Neural progenitor cell (in vitro differentiated cells): ENCODE measurements at places on chromosomes 12 and 14. TPM values are rescaled to one million over a fixed set of nuclear protein-coding genes. Genes with fewer than 3 reads are reported as not detected.

DPY19L2 gene
- total RNA-seq = 14.7 and 21.2 TPM in 2 replicates

ANKRD33 gene
- 0.39 and 0.46 TPM in 2 replicates for total RNA-seq

TOMM20L gene
- not detected in 2 replicates for total RNA-seq

PPTC7 gene
- total RNA-seq = 9.1 and 11.2 TPM in 2 replicates

FGF23 gene
- 0.58 and 0.90 TPM in 2 replicates for total RNA-seq

DNA sequence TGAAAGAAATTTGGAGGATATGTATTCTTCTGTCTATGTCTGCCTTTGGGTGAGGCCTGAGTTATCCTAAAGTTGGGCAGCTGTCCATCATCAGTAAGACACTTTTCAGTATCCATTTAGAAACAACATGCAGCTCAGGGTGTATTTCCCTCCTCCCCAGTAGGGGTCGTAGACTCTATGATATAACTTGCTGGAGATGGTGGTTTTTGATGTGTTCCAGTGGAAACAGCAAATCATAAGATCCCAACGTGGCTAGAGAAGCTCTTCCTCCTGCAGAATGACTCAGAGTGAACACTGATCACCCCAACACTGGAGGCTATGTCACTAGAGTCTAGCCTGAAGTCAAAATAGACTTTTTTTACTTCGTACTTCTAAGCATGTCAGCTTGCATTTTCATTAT lies 331.6 kb upstream of the STXBP6 start:
- DNase-seq = peak; percentile 9
- no peaks in the 10 kb centered on the region for H3K4me1 ChIP-seq
- no peaks in the 10 kb centered on the region for H3K27me3 ChIP-seq
- H3K27ac ChIP-seq = no peak overlapping the region

- H3K27me3 ChIP-seq = no peaks in the 10 kb centered on the region
- peaks cover 7% of the 10 kb centered on the region for H3K4me1 ChIP-seq
- no peaks in the 10 kb centered on the region for H3K36me3 ChIP-seq
These were observed 81.1 kb upstream of the CCDC198 start for GRCh38 chr14:57574617-57575288.

DNA sequence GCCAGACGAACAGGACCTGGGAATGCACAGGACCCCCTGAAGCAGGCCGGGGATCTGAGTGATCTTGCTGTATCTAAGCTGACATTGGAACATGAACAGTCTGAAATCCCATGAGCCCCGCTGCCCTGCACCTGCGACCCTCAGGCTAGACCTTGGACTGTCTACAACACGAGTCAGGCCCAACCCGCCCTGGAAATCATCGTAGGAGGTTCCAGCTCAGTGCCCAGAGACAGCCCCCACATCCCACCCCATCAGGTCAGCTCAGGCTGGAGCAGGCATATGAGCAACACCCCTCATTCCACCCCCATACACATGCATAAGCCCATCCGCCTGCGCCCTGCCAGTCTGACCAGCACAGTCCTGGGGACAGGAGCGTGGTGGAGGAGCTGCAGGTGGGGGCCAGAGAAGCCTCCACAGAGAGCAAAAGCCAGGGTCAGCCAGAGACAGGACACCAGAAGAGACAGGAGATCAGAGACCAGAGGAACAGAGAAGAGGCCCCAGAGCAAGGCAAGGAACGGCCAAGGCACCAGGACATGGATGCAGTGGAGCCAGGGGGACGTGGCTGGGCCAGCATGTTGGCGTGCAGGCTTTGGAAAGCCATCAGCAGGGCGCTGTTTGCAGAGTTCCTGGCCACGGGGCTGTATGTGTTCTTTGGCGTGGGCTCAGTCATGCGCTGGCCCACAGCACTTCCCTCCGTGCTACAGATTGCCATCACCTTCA lies at the start of gene AQP6:
AQP6 (plus strand) TSS at position 307 of the 720 bp plus-strand sequence; CDS start at position 534, 227 bp downstream.
- H3K4me3 ChIP-seq = no peak within 1 kb of the TSS
- H3K27ac ChIP-seq = no peak within 1 kb of the TSS
- no peak for DNase-seq
- H3K27me3 ChIP-seq = peaks cover 39% of the 10 kb centered on the region

DNA sequence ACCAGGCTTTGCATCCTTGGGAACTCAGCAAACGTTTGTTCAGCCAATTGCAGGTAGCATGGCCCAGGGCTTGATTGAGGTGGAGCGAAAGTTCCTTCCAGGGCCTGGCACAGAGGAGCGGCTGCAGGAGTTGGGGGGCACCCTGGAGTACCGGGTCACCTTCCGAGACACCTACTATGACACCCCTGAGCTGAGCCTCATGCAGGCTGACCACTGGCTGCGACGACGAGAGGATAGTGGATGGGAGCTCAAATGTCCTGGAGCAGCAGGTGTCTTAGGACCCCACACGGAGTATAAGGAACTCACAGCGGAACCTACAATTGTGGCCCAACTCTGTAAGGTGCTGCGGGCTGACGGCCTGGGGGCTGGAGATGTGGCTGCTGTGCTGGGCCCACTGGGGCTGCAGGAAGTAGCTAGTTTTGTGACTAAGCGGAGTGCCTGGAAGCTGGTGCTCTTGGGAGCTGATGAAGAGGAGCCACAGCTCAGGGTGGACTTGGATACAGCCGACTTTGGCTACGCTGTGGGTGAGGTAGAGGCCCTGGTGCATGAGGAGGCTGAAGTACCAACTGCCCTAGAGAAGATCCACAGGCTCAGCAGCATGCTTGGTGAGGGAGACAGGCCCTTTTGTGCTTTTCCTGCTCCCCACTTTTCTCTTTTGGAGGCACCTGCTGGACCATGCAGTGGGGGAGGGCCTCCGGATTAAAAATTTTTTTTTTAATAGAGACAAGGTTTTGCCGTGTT lies 799 bp downstream of the THTPA start:
- H3K27me3 ChIP-seq = no peaks in the 10 kb centered on the region
- no peak overlapping the region for H3K27ac ChIP-seq
- no peaks in the 10 kb centered on the region for H3K36me3 ChIP-seq

- H3K4me3 ChIP-seq = no peak overlapping the region
- no peaks in the 10 kb centered on the region for H3K27me3 ChIP-seq
- no peak overlapping the region for H3K27ac ChIP-seq
- no peaks in the 10 kb centered on the region for H3K36me3 ChIP-seq
- H3K4me1 ChIP-seq = no peaks in the 10 kb centered on the region
These were observed 107.1 kb downstream of the AACS start for GRCh38 chr12:125172231-125172850.

DNA sequence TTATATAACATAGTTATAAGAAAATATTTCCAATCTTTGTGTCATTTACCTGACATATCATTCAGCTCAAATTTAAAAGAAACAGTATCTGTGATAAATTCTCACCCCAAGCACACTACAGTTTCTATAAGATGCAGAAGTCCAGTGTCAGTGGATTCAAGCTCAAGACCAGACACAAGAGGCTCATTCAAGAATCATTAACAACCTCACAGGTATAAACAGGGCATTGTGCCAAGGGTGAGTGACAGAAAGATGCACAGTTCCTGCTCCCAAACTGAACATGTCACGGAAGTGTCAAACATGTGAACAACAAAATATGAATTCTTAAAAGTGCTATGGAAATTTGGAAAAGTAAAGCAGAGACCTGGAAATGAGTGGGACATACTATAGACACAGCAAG lies 12.8 kb downstream of the ATP2B1 start:
- no peaks in the 10 kb centered on the region for H3K36me3 ChIP-seq
- no peak overlapping the region for H3K27ac ChIP-seq
- H3K4me1 ChIP-seq = no peaks in the 10 kb centered on the region
- H3K27me3 ChIP-seq = no peaks in the 10 kb centered on the region
- DNase-seq = no peak

DNA sequence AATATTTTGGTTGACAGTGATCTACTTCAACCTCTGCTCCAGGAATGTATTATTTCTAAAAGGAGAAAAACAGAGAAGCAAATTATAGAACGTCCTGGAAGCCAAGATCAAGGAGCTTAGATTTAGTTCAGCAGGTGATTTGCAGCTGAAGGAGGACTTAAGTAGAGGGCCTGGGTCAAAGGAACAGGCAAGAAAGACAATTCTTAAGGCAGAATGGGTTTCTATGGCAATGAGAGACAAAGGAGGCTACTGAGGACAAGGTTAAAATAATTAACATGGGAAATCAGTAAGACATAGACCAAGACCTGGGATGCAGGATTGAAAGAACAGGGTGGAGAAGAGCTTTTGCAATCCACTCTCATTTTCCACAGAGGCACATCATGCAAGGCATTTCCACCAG lies 2.4 kb upstream of the SNW1 start:
- no peak overlapping the region for H3K4me3 ChIP-seq
- no peaks in the 10 kb centered on the region for H3K36me3 ChIP-seq
- no peak overlapping the region for H3K27ac ChIP-seq
- H3K4me1 ChIP-seq = peaks cover 18% of the 10 kb centered on the region

GRCh38 chr14:104927432-104927816 lies 2.7 kb downstream of the PLD4 start:
- no peak for DNase-seq
- no peak overlapping the region for H3K27ac ChIP-seq
- peaks cover 33% of the 10 kb centered on the region for H3K27me3 ChIP-seq
- peaks cover 5% of the 10 kb centered on the region for H3K4me1 ChIP-seq
- no peaks in the 10 kb centered on the region for H3K36me3 ChIP-seq

GRCh38 chr12:116382686-116383530 lies 105.4 kb upstream of the MED13L start:
- H3K4me3 ChIP-seq = no peak overlapping the region
- DNase-seq = peak; percentile 26
- no peaks in the 10 kb centered on the region for H3K27me3 ChIP-seq
- H3K36me3 ChIP-seq = no peaks in the 10 kb centered on the region
- peak overlapping the region; percentile 80 for H3K27ac ChIP-seq
